ENCODE measurements at places on chromosomes 4 and X.

- DNase-seq, result no peak
These were observed 356.7 kb upstream of the DIPK2B start for GRCh38 chrX:45557387-45557786.

- DNase-seq, result no peak
These were observed 369.4 kb upstream of the CNKSR2 start for GRCh38 chrX:21004835-21005234.

GRCh38 chr4:105909787-105910281 is 14.6 kb downstream of the NPNT start:
- DNase-seq, result peak; percentile 1

GRCh38 chrX:7068939-7069367 is 78.6 kb upstream of the STS start:
- no peak for DNase-seq

DNA sequence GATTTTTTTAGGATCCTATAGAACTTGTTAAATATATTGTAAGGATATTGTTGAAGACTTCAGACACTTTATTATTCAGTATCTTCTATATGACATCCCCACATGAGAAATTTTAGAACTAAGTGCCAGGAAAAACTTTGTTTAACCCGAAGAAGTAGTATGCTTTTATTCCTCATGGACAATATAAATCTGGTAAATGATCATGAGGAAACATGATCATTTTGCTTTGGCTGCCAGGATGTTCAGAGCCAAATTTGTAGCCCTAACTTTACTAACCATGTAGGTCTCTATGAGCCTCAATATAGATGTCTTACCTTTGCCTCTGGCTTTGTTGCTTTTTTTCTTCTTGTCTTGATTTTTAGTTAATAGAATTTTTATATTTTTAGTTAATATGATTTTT is 77.8 kb upstream of the TEX13D start:
- DNase-seq, result no peak

GRCh38 chrX:9788911-9789310 is 2.7 kb downstream of the SHROOM2 start:
- DNase-seq, result peak; percentile 12

DNA sequence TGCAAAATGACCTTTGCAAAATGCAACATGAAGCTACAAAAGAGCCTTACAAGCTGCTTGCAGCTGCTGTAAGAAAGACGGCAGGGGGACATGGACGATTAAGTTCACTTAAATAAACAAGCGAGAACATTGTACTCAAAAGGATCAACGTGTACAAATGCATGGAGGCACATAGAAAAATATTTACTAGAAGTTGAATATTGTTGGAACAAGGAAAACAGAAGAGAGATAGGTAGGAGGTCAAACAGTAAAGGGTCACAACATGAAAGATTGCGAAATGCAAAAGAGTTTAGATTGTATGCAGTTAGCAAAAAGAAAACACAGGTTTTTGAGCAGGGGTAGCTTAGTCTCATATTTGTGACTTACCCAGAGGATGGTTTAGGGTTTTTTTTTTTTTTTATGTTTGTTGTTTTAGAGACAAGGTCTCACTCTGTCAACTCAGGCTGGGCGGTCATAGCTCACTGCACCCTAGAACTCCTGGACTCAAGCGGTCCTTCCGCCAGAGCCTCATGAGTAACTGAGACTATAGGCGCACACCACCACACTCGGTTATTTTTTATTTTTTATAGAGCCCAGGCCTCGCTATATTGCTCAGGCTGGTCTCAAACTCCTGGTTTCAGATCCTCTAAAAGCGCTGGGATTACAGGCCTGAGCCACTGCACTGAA is 1.4 kb upstream of the PHF8 start:
- DNase-seq, result peak; percentile 53

GRCh38 chr4:93433840-93434239 is 394.7 kb upstream of the ATOH1 start:
- no peak for DNase-seq

DNA sequence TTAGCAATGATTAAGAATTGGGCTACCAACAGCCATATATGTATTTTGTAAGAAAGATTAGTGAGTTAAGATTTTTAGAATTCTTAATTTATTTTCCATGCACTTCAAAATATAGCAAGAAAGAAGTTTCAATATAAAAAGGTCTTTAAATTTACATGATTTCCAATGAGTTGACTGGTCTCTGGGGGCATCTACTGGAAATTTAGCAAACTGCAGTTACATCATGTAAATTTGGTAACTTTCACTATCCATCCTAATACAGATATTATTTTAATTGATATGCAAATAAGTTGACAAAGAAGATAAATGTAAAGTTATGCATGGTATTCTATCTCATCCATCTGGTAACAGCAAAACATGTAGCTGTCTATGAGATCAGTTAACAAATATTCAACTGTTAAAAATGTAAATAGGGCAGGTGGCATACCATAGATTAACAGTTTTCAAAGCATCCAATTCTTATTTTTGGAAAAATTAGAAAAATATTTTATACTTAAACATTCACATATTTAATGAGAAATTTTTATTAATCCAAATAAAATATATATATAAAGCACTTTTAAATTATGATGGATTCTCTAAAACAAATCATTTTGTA is 29.1 kb downstream of the TTC29 start:
- no peak for DNase-seq

DNA sequence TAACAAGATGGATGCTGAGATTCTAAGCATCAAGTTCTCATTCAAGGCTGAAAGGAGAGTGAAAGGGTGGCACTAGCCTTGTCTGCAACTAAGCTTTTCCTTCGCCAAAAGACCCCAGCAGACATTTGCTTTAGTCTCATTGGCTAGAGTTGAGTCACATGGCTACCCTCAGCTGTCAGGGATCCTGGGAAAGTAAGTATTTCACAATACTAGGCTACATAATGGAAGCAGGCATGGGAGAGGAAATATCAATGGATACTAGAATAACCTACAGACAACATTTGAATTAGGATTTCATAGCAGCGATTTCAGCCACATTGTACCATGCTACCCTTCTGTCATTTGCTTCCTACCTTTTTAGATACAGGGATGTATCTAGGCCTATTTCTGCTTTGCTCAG is 29.1 kb downstream of the MAOA start:
- no peak for DNase-seq

GRCh38 chr4:48133669-48134068 is 381 bp downstream of the TXK start:
- no peak for DNase-seq

- DNase-seq, result no peak
These were observed 46.0 kb downstream of the USP38 start for GRCh38 chr4:143230683-143231082.

DNA sequence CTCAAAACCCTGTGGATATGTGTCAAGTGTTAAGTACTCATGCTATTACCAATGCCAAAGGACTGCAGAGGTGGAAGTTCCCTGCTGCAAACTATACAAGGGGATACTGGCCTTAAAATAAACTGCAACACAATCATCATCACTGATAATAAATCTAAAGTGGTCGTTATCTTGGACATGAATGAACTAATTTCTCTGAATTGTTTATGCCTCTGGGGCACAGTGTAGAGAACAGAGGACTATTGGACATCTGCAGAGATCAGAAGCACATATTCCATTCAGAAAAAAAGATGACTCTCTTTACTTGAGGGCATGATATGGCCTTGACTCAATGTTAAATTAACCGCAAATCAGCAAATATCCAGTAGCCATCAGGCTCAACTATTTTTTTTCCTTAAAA is 542.6 kb upstream of the IGFBP7 start:
- DNase-seq, result no peak

DNA sequence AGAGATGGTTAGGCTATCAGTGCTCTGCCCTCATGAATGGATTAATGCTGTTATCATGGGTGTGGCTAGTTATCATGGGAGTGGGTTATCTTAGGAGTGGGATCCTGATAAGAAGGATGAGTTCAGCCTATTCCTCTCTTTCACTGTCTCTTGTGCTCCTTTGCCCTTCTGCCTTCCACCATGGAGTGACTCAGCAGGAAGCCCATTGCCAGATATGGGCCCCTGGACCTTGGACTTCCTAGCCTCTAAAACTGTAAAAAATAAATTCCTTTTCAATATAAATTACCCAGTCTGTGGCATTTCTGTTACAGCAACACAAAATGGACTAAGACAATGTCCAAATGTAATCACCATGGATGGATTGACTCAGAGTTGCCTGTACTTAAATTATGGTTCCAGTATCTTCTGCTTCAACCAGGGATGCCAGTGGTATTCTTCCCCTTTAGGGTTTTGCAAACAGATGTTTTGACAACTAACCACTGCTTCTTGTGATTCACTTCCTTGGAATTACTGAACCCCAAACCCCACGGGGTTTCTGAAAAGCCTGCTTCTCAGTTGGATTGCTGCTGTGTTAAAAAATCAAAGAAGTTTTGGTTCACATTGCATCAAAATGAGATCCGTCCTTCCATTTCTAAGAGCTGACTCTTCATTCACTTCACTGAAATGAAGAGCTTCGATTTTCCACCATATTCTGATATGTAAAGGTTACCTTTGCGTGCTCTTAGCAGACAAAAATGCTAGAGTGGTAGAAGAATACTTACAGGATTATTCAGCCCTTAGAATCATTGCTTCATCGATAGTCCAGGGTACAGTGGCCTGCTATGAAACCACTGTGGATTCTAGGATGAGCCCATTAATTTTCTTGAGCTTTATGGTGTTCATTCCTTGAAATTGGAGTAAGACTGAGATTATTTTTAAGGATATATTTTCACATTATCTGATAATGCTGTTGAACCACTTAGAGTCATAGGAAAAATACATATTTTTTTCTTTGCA is 107.7 kb downstream of the FRMPD4 start:
- DNase-seq, result no peak

DNA sequence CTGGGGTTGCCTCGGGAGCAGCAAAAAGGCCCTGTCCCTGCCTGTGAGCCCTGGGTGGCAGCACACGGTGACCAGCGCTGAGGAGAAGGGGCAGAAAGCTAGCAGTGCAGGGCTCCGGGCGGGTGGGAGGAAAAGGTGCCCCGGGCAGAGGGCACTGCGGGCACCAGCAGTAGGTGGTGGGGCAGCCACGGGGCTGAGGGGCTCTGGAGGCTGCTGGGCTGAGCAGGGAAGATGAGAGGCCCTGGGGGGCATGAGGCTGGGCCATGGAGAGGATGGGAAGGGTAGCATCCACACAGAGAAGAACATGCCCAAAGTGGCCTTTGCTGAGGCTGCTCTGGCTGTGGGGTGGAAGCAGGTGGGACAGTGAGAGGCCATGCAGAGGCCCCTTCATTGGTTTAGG is 67.5 kb upstream of the NKX1-1 start:
- DNase-seq, result no peak

GRCh38 chrX:83008415-83008814 is 499.7 kb upstream of the POU3F4 start:
- no peak for DNase-seq

DNA sequence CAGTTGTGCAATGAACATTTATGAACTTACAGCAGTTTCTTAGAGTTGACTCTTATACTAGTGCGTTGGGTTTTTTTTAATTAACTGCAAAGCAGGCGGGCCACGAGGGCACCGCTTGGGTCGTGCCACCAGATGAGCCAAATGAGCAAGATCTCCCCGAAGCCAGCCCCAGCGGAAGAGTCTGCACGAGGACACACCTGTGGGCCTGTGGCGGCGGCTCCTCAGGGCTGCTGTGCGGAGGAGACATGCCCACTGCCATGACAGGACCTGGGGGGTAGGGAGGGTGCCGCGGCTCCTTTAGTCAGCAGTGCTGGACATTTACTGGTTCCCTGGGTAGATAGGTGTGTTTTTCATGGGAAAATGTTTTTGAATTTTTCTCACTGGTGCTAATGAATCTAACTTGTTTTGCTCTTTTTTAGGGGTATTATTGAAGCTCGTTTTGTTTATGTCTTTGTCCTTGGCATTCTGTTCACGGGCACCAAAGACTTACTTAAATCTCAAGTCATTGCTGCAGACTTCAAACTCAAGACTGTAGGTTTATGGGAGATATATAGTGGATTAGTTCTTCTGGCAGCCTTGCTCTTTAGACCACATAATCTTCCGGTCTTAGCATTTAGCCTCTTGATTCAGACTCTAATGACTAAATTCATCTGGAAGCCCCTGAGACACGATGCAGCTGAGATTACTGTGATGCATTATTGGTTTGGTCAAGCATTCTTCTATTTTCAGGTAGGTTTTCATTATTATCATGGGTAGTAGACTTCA is 31.2 kb downstream of the PIGG start:
- no peak for DNase-seq

GRCh38 chr4:174053895-174054294 is 229.6 kb downstream of the FBXO8 start:
- DNase-seq, result no peak

DNA sequence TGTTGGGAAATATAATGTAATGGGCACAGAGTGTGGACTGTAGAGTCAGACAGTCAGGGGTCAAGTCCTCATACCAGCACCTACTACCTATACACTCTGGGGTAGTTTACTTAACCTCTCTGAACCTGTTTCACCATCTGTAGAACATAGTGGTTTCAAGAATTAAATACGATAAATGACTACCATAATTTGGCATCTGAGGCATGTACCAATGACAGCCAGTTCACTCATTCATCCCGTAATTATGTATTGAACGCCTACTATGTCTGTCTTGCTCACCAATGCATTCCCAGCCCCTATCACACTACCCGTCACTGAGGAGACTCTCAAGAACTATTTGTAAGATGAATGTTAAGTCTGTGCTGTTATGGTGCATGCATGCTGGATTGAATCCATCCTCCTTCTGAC is 2.0 kb upstream of the FGB start:
- DNase-seq, result no peak

DNA sequence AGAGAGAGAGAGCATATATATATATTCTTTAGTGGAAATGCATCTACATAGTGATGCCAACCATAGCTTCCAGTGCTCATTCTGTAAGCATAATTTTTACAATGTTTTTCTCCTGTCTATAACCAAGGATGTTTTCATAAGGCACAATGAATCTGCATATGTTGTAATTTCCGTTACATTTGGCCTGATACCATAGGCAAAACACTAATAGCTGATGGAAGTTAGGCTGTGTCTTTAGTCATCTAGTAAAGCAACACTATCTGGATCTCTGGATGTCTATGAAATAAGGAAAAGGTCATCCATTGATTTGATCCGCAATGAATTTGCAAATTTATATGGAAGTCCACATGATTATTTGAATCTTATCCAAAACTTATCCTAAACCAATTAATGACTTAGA is 8.1 kb downstream of the PCDH7 start:
- DNase-seq, result no peak

- no peak for DNase-seq
These were observed 316.7 kb downstream of the RPA4 start for GRCh38 chrX:97200454-97200853.

- DNase-seq, result no peak
These were observed 41.1 kb downstream of the AMMECR1 start for GRCh38 chrX:110276778-110277177.

All from NCI-H774 (cell line).